ENCODE measurements at places on chromosomes 16 and 17.

DNA sequence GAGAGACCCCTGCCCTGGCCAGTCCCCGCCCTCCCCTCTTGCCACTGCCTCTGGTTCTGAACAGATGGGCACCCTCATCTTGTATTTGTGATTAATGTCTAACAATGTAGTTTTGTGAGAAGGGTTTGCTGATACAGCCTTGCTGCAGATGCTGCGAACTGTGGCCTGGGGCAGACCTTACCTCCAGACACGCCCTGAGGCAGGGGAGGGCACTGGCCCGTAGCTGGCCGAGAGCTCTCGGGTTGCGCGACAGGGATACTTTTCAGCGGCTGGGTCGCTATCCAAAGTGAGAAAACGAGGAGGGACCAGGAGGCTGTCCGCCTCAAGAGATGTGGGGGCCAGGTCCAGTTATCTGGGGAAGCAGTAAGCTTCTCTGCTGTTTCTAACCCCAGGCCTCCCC is 21.9 kb downstream of the STH start:
- DNase-seq: no peak

GRCh38 chr17:2551928-2552327 is 40.2 kb upstream of the METTL16 start:
- no peak for DNase-seq

DNA sequence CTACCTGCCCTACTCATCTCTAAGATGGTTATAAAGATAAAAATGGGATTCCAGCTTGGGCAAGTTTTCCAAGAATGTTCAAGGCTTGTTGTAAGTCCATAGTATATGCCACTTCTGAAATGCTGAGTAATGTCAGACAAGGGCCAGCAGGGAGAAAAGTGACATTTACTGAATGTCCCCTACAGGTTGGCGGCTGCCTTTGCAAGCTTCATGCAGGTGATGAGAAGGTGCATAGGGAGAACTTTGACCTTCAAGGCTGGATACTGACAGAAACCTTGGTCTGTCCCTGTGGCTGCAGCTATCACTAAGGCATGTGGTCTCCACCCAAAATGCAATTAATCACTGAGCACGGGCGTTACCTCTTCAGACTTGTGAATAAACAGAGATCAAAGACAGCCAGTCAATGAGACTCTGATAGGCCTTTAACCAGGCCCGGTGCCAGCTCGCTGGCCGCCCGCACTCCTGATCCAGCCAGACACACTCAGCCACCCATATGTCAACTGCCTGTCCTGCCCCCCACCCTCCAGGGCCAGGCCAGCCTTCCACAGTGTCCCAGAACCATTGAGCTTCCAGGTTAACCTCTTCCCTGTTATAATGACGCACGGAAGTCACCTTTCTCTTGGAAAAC is 26.8 kb upstream of the AXIN2 start:
- DNase-seq: no peak

GRCh38 chr17:36937959-36938565 is 787 bp downstream of the LHX1 start:
- DNase-seq: no peak

DNA sequence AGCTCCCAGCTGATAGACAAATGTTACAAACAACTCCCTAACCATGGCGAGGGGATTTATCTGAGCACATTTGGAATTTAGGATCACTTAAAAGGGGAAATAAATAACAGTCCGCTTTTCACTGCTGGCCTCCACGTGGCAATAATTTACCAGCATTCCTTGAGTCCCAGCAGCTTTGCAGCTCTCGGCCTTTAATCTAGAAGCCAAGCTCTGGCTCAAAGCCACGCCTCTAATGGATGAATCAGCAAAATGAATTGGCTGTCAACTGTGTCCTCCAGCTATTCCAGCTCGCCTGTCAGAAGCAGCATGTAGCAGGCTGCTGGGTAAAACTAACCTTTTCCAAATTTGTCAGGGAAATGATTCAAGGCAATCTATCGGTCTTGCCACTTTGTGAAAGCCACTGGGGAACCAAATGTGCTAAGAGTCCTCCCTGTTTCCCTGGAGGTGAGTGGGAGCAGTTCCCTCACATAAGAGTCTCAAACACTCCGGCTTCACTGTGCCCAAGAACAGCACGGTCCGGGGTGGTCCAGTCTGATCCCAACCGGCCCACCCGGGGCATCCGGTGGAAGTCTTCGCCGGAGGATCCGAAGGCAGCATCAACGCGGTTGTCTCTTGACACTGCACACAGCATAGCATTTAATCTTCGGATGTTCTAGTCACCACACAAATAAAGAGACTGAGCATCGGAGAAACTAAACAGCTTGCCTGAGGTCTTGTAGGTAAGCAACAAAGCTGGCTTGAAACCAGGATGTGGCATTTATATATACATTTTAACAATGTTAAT is 143.3 kb downstream of the PARN start:
- DNase-seq: no peak

DNA sequence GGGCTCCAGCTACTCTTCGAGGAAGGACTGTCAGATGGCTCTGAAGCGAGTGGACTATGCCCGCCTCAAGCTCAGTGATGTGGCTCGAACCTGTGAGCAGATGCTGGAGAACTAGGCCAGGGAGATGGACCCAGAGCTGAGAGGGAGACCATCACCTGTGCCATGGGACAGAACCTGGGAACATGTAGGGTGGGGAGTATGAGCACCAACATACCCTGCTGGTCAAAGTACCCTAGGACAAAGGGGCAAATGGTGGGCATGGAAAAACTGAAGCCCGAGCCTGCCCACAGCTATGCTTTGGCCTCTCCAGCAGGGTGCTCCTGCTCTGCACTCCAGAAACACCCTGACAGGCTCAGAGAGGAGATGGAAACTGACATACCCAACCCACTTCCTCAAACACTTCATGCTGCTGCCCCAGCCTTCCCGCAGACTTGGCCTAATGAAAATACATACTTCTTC is 1.9 kb downstream of the MED11 start:
- DNase-seq: no peak

- no peak for DNase-seq
Measured at GRCh38 chr17:596287-596686, 118.4 kb downstream of the VPS53 start.

DNA sequence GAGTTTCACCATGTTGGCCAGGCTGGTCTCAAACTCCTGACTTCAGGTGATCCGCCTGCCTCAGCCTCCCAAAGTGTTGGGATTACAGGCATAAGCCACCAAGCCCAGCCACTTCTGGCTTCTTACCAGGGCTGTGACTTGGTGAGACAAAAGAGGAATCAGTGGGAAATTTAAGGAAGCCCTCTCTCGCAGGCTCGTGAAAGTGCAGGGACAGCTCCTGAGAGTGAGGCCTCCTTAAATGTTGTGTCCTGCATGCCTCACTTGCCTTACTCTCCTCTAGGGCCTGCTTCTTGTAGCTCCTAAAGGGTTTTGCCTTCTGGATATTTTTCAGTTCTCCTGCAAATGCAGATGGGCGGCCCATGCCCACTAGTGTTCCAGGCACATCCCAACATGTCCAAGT is 5.2 kb downstream of the AHSP start:
- DNase-seq: no peak

GRCh38 chr17:36214918-36215317 is 4.1 kb downstream of the CCL4L2 start:
- no peak for DNase-seq

Measured in stimulated activated CD4-positive, alpha-beta T cell treated with anti-CD3 and anti-CD28 coated beads, Interleukin-4, amount 100 ng/mL, for 48 hours (primary cell).